ENCODE measurements at places on chromosomes 3 and 15.

- peak; percentile 51 for DNase-seq
Measured at GRCh38 chr3:141485641-141486495, 959 bp upstream of the RASA2 start.

- DNase-seq, result no peak
Measured at GRCh38 chr3:138567403-138567802, 26.7 kb downstream of the CEP70 start.

- no peak for DNase-seq
Measured at GRCh38 chr3:27713435-27714145, 8.5 kb downstream of the EOMES start.

- DNase-seq, result no peak
Measured at GRCh38 chr3:4575381-4575780, 82.2 kb downstream of the ITPR1 start.

- no peak for DNase-seq
Measured at GRCh38 chr15:98422130-98422478, 226.2 kb upstream of the IGF1R start.

DNA sequence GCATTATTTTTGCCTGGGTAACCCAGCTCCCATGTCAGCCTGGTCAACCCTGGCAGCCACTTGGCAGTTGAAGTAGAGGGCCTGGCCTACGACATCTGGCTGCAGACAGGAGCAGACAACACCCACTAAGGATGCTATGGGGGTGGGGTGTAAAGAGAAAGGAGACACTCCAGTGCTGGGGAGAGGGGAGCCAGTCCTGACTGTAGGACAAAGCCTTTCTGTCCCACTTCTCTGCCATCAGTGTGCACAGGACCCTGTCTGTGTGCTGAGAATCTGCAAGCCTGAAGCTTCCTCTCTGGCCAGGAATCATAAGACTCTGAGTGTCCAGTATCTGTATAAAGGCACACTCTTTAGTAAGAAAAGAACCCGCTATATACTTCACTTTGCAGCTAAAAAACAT, 96.3 kb upstream of the CHRM5 start:
- DNase-seq, result no peak

DNA sequence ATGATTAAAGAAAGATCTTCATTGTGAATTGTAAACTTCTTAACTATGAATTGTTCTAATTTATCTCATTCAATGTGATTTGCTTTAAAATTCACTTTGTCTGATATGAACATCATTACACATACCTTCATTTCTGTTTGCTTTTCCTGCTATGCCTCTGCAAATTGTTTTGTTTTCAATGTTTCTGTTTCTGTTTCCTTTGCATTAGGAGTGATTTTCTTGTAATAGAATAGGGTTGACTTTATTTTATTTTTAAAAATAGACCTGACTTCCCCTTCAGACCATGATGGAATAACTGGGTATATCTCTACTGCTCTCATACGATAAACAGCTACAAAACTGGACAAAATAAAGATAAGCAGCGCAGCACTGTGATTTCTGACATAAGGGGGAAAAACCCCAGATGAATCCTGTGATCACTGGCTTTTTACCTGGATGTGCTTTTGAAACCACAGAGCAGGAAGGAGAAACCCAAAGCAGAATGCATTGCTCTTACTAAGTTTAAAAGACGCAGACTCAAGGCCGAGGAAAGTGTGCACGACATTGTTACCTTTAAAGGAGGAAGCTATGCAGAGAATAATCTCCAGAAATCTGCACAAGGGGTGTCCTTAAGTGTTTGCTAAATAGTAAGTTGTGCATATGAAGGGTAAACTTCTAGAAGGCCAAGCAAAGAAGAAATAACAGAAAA, 420.2 kb downstream of the TBC1D5 start:
- DNase-seq, result no peak

DNA sequence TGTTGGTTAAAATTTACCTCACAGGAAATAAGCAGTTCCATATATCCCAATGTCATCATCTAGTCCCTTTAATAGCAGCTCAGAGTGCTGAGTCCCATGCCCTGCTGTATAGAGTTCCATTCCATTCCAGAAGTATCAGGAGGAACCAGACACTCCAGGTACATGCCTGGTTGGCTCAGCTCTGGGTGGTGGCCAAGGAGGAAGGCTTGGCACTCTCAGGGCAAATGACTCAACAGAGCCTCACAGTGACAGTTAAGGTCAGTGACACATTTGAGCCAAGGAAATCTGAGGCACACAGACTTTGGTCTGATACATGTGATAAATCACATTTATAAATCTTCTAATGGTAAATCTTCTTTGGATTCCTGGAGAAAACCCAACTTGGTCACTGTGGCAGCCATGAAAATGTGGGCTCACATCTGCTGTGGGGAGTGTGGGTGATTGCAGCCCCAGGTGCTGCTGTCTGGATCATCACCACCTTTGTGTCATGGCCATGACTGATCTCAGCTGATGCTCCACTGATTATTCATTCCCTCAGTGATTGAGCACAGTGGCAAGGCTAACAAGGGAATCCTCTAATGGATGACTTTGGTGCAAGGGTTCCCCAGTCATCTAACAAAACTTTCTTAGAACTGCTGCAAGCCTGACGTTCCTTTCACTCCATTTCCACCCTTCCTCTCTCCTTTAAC, 9.3 kb downstream of the HHLA2 start:
- no peak for DNase-seq

- no peak for DNase-seq
Measured at GRCh38 chr3:146345900-146346299, 95.0 kb upstream of the PLSCR4 start.

DNA sequence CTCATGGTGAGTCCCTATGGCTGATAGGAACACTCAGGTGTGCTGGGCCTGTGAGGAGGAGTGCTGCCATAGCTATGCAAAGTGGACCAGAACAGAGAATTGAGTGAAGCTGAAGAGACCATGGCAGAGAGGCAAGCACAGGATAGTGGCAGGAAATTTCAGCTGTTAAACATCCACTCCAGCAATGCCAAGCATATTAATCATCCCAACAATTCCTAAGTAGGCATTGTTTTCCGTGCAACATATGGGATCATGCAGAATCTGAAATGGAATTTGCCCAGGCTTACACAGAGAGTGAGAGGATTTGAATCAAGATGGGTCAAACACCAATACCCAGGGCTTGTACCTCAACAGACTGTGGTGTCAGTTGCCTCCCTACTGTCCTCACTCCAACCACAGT, 582.6 kb upstream of the UBE2E2 start:
- DNase-seq, result no peak

- no peak for DNase-seq
Measured at GRCh38 chr3:134810052-134810435, 15.0 kb downstream of the EPHB1 start.

DNA sequence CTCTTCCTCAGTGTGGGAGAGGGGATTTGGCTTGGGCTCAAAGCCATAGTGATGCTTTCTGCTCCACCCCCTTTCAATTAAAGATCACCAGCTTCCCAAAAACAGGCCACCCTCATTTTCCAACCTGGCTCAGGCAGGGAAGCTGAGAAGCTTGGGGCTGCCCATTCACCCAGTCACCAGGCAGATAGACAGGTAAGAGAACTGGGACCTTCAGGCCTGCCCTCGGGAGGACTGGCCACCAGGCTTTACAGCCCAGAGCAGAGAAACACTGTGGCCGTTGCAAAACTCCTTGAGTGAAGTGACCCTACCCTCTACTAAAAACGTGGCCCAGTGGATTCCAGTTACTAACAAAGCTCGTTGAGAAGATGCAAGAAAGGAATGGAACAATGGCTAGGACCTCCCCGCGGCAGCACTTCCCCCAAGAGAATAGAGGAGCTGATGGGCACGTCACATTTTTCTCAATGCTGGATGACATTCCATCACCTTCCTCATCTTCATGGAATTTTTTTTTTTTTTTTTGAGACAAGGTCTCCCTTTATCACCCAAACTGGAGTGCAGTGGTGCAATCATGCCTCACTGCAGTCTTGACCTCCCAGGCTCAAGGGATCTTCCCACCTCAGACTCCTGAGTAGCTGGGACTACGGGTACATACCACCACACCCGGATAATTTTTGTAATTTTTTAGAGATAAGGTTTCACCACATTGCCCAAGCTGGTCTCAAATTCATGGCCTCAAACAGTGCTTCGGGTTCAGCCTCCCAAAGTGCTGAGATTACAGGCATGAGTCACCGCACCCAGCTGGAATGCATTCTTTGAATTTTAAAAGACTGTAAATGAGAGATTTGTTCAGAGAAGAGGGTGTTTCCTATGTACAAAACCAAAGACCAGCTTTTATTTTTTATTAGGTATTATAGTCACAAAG, 37.9 kb downstream of the LIPC start:
- DNase-seq, result peak; percentile 95

DNA sequence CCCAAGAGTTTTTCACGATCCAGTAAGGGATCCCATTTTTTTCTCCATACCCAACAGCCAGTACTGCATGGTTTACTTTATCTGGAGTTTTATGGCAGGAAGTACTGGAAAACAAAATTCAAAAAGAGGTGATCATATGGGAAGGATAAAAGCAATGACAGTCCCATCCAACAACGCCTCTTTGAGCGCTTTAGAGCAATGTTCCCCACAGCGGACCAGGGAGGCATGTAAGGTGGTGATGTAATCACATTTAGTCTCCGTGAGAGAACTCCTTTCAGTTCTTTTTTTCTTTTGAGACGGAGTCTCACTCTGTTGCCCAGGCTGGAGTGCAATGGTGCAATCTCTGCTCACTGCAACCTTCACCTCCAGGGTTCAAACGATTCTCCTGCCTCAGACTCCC, 21.8 kb downstream of the CTSH start:
- DNase-seq, result no peak

DNA sequence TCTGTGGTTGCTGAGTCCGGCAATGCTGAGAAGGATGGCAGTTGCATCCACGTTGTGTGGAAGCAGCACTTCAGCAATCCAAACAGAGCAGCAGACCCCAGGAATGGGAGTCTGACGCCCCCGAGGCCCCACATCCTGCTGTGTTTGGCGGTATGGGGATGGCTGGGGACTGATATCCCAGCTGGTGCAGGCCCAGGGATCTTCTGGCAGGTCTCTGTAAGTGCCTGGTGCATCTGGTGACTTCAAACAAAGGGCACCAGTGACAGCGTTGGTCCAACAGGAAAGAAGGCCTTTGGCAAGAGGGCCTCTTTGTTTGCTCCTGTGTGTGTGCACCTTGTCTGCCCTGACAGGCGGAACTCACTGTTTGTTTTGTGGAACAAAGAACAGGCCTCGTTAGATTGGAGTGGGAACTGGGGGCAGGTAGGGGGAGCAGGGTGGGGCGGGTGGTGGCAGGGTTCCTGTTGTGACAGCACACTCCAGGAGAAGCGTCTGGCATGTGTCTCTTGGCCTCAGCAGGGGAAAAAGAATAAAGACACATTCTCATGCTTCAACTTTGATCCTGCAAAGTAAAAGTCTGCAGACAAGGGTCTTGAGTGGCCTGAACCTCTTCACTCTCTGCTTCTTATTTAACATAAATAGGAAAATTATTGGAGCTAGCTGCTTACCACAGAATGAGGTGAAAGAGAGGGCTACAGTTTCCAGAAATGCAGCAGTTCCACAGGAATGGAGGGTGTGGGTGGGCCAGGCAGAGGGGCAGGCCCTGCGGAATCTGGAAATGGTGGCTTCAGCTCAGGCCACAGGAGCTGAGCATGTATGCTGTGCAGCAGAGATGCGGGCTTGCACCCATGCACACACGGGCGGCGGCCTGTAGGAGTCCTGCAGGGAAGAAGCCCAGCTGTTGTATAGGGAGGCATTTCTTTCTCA, 94.5 kb upstream of the MYZAP start:
- no peak for DNase-seq

GRCh38 chr3:158058495-158059130, 47.6 kb downstream of the SHOX2 start:
- no peak for DNase-seq

GRCh38 chr3:154131830-154132229, 10.6 kb downstream of the ARHGEF26 start:
- DNase-seq, result no peak

DNA sequence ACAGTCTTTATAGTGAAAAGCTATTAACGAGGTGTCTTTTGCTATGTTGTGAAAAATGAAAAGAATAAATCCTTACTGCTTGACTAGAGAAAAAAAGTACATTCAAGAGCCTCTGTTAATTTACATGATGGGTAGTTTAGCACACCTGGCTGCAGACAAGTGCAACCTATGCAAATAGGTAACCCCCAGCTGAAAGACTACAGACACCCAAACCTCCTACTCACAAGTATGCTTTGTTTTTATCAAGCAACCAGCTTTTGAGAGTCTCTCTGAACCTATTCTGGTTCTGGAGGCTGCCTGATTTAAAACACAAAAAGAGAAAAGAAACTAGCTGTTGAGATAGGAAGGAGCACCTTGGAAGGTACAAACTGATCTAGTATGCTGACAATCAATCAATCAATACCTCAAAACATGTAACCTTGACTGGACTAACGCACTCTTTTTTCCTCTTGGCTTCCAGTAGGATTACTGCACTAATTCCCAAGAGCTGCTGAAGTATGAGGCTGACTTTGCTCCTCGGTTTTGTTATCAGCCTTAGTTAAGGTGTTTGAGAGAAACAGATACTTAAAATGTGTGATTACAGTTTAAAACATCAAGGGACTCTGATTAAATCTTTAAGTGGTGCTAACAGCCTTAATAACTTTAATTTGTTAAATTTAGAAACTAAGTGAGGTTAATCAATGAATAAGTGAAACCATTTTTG, 63.6 kb downstream of the OSBPL10 start:
- DNase-seq, result no peak
